ENCODE measurements at places on chromosomes 11 and 22.

DNA sequence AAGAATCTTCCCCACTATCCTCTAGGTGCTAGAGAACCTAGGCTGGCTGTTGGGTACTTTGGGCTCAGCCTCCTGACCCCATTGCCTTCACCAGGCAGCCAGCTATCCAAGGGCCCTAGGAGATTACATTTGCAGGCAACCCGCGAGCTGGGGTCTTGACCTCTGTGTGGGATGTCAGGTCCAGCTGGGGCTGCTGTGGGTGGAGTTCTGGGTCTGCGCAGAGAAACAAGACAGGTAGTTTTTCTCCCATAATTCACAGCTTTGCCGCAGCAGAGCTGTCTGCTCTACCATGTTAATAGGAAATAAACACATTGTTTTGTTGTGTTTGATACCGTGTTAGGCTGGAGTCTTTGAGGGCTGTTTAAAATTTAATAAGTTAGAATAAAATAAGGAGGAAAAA lies 142.8 kb upstream of the PLET1 start:
- no peak for DNase-seq

DNA sequence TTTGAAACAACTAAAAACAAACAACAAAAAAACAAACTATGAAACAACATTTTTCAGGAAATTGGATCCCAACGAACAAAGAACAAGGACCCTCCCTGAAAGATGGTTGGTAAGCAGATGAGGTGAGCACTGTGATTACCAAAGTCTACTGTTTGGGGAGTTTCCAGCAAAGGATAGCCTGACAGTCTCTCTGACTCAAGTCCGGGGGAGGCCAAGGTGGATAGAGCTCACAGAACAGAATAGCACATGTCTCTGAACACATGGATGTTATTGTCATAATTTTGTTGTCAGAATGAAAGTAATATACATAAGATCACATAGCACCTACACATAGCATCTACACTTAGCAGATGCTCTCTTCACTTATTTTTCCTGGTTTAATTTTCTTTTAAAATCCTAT lies 501.3 kb upstream of the TENM4 start:
- DNase-seq, result no peak

DNA sequence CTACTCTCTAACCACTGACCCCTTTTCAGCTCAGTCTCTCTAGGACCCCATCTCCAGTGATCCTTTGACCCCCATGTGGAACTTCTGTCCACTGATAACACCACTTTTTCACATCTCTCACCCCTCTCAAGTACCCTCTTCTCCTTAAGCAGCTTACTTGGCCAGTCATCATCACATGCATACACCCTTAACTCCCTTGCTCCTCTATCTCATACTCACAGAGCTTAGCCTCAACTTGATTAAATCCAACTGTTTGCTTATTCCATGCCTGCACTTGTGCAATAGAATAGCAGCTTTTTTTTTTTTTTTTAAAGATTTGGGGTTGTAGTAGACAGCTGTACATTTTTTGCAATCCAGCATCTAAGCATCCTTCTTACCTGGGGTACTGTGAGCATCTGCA lies 22.2 kb downstream of the AQP11 start:
- DNase-seq, result no peak

- no peak for DNase-seq
These were observed 34.0 kb downstream of the PARVG start for GRCh38 chr22:44214764-44215163.
